Stimulated activated CD8-positive, alpha-beta memory T cell treated with anti-CD3 and anti-CD28 coated beads, Interleukin-7, amount 100 ng/mL, for 24 hours (primary cell): ENCODE measurements at places on chromosomes 16 and 17.

DNA sequence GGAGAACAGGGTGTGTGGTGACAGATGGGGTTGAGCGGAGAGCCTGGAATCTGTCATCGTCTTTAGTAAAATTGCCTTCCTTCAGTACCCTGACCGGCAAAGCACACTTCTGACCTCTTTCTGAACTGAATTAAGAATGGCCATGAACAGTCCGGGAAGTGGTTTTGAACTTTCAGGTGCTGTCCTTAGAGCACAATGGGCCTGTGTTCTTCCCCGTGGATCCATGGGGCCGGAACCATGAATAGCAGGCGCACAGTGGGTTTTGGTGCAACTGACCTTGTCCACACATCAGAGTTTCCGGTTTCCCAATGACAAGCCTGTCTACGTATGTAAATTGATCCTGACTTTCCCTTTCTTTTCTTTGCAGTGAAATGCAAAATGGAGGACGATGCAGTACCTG, 28.5 kb downstream of the GPRC5B start:
- no peak for DNase-seq

DNA sequence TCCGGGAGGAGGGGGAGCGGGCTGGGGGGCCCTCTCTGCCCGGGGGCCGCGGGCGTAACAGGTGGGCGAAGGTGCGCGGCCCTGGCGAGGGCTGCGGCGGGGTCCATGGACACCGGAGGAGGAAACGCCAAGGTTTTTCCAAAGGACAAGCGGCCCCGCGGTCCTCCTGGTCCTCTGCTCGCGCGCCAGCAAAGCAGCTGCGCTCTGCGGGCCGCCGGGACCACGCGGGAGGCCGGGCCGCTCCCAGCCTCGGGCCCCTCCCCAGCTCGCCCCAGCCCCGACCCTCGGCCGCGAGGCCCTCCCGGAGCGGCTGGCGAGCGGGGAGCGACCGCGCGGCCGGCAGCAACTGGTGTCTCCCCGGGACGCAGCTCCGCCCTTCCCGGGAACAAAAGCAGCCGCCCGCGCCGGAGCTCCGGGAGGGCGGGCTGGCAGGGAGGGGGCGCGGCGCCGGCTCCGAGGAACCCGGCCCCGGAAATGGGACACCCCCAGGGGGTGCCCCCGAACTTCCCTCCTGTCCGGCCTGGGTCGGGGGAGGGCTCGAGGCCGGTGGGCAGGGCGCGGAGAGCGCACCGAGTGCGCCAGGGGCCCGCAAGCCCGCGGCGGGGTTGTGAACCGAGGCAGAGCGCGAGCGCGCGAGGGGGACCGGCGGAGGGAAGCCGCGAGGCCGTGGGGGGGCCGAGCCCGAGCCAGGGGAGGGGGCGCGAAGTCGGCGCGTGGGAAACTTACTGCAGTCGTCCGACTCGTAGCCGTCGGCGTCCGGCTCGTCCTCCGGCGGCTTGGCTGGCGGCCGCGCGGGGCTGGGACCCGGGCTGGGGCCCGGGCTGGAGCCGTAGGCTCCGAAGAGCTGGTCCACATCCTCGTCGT, 837 bp downstream of the DOC2B start:
- DNase-seq, result no peak

- no peak for DNase-seq
These were observed 4.6 kb downstream of the QPRT start for GRCh38 chr16:29683543-29684090.

GRCh38 chr16:24531166-24531565, 8.2 kb upstream of the RBBP6 start:
- DNase-seq, result no peak

- DNase-seq, result no peak
These were observed 36.2 kb downstream of the SETD6 start for GRCh38 chr16:58551496-58551895.

DNA sequence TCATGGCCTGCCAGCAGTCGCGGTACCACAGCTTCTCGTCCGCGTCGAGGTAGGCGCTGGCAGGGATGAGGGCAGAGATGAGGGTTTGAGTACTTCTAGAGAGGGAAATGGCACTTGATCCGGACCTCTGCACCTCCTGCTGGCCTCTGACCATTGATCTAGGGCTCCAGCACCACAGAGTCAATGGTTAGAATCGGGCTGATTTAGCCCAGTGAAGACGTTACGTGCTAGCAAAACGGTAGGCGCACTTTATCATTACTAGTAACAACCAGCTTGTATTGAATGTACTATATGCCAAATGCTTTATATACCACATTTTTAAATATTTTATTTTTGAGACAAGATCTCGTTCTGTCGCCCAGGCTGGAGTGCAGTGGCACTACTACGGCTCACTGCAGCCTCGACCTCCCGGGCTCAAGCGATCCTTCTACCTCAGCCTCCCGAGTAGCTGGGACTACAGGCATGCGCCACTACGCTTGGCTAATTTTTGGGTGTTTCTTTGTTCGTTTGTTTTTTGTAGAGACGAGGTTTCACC, 526 bp downstream of the TSNAXIP1 start:
- DNase-seq, result no peak

DNA sequence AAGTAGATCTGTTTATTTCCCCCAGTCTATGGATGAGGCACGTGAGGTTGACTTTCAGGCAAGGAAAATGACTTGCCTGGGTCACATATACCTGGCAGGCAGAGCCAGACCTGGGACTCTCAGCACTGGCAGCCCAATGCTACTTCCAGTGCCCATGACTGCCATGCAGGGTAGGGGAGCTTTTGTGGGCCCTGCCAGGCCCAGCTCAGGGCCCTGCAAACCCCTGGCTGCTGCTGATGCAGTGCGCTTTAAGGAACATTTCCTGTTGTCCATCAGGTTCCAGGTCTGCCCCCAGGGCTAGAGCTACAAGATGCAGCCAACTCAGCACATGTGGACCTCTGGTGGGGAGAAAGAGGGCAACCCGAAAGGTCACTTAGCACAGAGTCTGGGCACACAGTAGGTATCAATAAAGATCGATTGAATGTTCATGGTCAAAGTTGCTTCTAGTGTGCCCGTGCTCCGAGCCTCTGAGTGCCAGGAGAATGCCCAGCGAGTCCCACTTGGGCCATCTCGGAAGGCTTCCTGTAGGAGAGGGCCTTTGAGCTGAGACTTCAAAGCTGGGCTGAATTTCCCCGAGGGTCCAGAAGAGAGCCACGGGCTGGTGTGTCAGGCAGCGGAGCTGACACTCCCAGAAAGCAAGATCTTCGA, 513 bp upstream of the TBX21 start:
- no peak for DNase-seq

DNA sequence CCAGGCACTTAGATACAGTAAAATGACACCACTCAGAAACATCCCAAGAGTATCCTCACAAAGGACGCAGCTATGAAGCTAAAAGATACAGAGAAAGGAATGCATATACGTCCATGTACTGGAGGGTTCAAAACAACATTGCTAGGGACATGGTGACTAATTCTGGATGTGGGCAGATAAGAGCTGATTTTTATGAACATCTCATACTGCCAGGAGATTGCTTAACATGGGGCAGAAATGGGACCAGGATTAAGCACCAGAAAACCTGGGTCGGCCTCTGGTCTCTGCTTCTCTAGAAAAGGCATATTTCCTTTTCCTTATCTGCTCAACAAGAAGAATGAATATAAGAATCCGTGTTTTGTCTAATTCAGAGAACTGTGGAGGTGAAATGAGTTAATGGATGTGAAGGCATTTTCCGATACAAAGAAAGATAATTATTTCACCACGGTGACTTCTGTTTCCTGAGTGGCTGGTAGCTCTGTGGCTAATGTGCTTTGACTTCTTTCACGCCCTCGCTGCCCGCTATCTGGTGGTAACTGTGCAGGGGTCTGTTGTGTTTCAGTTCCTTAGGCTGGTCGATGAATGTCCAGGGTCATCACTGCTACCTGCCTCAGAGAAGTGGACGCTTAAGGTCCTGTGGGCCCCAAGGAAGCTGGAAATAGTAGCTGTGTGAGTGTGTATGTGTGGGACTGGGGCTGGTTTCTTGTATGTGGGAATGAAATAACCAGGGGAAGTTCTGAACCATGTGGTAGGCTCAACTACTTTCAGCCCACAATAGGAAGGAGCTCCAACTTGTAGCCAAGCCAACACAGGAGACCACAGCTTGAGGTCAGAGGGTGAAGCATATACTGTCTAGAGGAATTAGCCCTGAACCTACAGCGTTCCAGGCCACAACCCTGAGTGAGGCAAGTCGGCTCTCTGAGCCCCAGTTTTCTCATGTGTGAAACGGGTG, 15.8 kb upstream of the CCL5 start:
- DNase-seq, result no peak

GRCh38 chr17:20805751-20806150, 226.2 kb downstream of the CDRT15L2 start:
- DNase-seq, result no peak

DNA sequence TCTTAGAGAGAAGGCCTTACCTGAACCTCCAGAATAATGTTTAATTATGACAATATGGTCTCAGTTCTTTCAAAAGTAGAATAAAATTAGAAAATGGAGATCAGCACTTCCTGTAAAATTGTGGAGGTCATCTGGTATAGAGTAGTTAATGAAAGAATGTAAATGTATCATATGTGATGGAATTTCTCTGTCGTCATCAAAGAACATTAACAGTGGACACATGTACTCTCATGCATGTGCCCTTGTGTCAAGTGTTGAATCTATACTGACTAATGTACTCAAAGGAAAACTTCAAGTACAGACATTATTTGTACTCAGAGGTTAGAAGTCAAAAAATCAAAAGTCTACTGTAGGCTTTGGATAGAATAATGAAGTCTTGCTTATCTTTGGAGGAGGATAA, 129.2 kb upstream of the MYOCD start:
- DNase-seq, result no peak

GRCh38 chr17:63041722-63042121, 75.7 kb downstream of the TANC2 start:
- no peak for DNase-seq

DNA sequence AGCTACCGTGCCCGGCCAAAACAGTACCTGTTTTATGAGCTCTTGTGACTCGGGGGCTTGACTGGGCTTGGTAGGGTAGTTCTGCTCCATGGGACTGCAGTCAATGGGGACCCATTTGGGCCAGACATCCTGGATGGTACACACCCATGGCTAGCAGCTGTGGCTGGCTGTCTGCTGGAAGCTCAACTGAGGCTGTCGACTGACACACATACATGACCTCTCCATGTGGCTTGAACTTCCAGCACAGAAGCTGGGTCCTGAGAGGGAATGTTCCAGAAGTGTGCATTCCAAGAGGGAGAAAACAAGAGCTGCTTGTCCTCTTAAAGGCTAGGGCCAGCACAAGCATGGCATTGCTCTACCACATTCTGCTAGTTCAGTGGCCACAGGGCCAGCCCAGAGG, 14.9 kb upstream of the NKD1 start:
- no peak for DNase-seq

DNA sequence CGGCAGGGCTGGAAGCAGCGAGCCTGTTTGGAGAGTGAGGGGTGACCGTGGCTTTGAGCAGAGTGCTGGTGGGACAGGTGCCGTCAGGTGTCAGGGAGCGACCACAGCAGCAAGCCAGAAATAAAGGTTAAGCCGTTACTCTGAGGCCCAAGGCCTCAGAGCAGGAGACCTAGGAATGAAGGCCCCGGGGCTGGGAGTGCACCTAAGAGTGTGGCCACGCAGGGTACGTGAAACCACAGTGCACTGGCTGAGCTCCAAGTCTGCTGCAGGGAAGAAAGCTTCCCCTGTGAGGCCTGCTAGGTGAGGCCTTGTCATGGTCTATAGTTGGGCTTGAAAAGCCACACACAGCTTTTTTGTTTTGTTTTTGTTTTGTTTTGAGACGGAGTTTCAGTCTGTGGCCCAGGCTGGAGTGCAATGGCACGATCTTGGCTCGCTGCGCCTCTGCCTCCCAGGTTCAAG, 8.7 kb downstream of the CLUAP1 start:
- DNase-seq, result no peak

DNA sequence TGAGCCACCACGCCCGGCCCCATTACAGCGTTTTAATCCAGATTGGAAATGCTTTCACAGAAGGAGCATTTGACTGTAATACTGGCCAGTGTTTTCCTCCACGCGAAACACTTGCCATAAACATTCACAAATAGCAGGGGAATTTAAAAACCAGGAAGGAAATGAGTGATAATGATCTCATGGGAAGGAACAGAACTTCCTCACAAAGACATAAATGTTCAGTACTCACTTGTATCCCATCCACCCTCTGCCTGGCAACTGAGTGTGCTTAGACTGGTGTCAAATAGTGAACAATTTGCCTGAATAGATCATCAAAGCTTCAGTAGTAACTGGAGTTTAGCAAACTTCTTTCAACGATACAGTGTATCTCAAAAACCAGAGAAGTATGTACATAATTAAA, 54.1 kb downstream of the PSMD12 start:
- no peak for DNase-seq
